ENCODE measurements at places on chromosomes 1 and 21.

GRCh38 chr21:36959020-36959835 is 7.2 kb downstream of the HLCS start:
- DNase-seq = no peak

GRCh38 chr1:215114154-215114933 is 31.8 kb downstream of the KCNK2 start:
- DNase-seq = no peak

- DNase-seq = no peak
These were observed 39.6 kb upstream of the PLEKHO1 start for GRCh38 chr1:150110116-150110515.

DNA sequence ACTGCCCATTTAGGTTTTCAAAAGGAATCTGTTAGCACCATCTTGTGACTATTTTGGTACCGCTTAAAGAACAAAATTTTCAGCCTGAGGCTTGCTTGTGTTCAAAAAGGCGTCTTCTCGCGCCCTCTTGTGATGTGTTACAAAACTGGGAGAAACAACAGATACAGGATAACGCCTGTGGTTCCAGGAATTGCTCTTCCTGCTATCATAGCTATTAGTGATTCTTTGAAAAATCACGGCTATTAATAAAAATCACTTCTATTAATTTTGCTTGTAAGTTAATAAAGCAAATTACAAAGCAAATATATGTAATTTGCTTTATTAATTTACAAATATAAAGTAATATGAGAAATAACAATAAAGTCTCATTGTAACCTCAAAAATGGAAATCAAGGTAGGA is 82.2 kb upstream of the ABCD3 start:
- DNase-seq = peak; percentile 84

Data from left renal cortex interstitium (tissue), 4 donors.